Astrocyte of the hippocampus (primary cell): ENCODE measurements at places on chromosomes 5 and 9.

GRCh38 chr9:124710766-124711165 is 60.3 kb downstream of the NR6A1 start:
- no peak for DNase-seq

GRCh38 chr5:91598216-91598615 is 215.1 kb upstream of the ARRDC3 start:
- no peak for DNase-seq

- no peak for DNase-seq
These were observed 297.6 kb downstream of the CDH10 start for GRCh38 chr5:24347158-24347557.

DNA sequence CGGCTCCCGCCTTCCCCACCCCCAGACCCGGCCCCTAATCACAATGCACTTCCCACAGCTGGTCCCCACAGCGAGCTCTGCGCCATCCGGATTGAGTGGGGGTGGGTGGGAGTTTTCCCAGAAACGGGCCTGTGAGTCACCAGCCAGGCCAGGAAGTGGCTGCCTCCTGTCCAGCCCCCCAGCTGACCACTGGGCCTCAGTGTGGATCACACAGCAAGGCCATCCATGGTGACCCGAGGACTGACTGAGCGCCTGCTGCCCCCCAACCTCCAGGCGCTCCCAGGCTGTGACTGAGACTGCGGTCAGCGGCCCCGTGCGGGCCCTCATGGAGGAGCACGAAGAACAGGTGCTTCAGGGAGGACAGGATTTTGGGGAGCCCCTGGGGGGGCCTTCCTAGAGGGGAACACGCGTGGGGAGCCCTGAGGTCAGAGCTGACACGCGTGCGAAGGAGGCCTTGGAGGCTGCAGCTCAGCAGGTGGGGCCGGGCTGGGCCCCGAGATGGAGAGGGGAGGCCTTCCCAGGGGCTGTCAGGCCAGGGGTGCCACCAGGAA is 48.3 kb upstream of the EGFL7 start:
- DNase-seq = peak; percentile 85

- DNase-seq = peak; percentile 70
These were observed 47.1 kb upstream of the POU4F3 start for GRCh38 chr5:146291421-146292074.

DNA sequence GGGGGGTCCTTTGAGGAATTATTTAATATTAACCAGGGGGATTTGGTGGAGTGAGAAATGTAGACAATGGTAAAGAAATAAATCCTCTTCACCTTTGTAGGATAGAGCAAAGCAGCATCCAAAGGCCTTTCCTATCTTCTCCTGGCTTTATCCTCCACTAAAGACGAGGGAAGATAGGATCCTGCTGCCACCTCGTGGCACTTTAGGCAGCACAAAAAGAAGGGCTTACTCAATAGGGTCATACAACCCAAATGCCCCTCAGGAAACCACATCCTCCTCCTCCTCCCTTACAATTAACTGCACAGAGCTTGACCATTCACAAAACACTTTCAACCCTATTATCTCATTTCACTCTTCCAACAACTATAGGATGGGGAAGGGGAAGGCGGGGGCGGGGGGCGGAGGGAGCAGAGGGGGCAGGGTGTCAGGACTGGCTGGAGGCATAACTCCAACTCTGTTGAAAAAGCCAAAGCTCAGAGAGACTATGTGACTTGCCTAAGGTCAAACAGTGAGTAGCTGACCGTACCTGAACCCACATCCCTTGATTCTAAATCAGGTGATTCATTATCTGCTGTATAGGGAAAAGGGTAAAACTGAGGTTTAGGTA is 45.4 kb upstream of the MYOT start:
- peak; percentile 52 for DNase-seq

GRCh38 chr9:135761150-135761844 is 59.3 kb downstream of the KCNT1 start:
- no peak for DNase-seq

GRCh38 chr9:27524236-27524635 is at the start of gene IFNK:
Gene IFNK, plus strand, starts transcription at chr9:27524290. Its CDS starts 47 bp downstream, at chr9:27524337.
- no peak for DNase-seq

DNA sequence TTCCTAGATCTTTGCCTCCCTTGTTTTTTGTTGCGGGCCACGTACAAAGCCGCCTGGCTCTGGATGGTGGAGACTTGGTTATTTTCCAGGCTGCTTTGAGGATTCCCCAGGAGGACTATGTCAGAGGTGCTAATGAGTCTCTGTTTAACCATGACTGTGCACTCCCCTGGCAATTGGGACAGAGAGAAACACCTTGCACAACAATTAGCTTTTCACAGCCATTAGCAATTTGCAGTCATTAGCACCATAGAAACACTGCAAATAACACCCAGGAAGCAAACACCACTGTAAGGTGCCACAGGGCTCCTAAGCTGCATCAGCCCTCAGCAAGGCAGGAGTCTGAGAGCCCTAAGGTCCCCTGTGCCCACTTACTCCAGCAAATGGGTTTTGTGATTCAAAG is 201.0 kb upstream of the VLDLR start:
- DNase-seq = no peak

DNA sequence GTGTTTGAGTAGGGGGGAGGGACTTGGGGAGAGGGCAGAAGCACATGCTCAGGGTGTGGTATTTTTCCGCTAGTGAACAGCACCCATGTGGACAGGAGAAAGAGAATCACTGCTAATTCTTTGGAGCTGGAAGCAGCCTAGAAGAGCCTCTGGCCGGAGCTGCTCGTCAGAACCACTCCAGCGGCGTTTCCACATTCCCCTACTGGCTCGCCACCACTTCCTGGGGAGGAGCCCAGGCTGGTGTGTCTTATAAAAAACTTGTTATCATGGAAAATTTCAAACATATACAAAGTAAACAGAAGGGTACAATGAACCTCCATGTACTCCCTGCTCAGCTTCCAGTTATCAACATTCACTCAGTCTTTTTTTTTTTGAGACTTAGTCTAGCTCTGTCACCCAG is 26.7 kb downstream of the LHX2 start:
- no peak for DNase-seq

DNA sequence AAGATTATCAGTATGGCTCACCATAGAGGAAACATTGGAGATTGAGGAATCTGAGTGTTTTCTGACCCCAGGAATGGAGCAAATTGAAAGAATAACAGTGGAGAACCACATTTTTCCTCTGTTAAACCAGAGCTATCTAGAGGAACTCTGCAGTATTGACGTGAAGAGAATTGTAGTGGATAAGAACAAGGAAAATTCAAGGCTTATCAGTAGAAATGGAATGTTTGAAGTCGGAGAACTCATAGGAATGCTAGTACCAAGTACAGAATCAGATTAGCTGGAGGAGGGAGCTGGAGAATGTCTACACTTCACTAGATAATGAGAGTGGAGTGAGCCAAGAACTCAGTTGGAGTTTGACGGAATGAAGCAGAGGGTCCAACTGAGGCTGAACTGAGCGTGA is 50.3 kb downstream of the SNCAIP start:
- DNase-seq = peak; percentile 79

- no peak for DNase-seq
These were observed 113.0 kb downstream of the AUH start for GRCh38 chr9:91248707-91249106.
